ENCODE measurements at places on chromosomes 11 and 22.

GRCh38 chr11:2795491-2795991 lies 90.0 kb downstream of the CDKN1C start:
- DNase-seq, result no peak

DNA sequence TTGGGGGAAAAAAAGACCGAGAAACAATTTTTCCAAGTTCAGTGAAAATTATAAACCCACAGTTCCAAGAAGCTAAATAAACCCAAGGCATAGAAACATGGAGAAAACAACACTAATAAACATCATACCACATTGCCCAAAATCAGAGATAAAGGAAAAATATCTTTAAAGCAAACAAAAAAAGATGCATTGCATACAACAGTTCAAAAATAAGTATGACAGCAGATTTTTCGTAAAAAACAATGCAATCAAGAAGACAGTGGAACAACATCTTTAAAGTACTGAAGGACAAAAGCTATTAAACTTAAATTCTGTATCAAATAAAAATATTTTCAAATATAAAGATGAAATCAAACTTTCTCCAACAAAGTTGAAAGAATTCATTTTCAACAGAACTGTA lies 921.3 kb downstream of the METTL15 start:
- DNase-seq, result no peak

GRCh38 chr22:31790240-31790639 lies 36.4 kb downstream of the DEPDC5 start:
- DNase-seq, result no peak

DNA sequence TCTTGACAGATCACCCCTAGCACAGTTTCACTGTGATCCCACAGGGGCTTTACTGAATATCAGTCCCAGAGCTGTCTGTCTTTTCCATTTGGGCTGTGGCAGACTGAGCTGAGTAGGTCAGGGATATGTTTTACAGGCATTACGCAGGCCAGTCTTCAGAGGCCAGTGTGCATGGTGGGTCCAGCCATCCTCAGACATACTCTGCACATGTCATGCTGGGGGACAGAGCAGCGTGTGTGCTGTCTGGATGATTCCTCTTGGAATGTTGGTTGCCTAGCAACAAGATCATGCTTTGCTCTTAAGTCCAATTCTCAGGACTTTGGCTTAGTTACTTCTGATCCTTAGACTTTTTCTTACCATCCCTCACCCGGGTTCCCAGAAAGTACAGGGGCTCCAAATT lies 736.5 kb downstream of the DLG2 start:
- no peak for DNase-seq

DNA sequence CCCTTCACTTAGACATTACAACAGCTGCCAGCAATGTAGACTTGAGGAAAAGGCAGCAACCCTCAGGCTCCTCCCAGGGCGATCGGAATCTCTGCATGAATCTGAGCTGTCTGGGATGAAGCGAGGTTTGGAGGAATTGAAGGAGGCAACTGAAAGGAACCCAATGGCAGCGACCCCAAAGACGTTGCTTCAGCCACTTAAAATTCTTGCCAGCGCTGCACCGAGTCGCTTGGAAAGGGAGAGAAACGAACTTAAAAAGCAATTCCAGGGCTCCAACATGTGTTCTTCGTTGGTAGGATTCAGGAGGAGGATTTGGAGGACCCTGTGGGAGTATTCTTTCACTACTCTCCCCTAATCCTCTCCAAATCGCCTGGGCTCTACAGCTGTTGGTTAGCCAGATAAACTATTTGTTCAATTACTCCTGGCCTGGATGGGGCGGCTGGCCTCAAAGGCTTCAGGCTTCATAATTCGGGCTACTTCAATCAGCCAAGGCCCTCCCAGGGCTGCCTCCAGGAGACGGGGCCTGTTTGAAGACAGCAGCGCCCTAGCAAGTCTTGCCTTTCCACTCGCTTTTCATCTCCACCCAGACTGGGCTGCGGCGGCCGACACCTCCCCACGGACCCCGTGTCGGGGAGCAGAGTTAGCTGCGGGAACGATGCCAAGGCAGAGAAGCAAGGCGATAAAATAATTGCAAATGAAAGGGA lies 72.4 kb upstream of the TMEM45B start:
- no peak for DNase-seq

- no peak for DNase-seq
These were observed 12.2 kb upstream of the ADSL start for GRCh38 chr22:40334060-40334459.

DNA sequence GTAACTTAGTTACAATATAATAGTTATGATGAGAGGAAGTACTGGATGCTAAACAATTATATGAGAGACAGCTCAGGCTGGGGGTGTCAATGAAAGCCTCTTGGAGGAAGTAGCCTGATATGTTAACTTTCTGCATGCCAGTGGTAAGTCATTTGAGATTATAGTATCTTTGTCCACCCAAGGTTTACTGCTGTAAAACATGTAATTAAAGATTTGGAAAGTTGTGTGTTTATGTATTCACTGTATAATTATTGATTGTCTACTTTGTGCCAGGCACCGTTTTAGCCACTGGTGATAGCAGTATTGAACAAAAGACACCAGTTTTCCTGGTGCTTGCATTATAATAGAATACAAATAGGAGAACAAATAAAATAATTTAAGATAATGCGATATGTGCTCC lies 624 bp upstream of the DNAJB7 start:
- DNase-seq, result no peak

- no peak for DNase-seq
These were observed 538.1 kb downstream of the SOX6 start for GRCh38 chr11:15818132-15818842.

GRCh38 chr22:17063411-17064106 lies 21.2 kb upstream of the IL17RA start:
- no peak for DNase-seq

GRCh38 chr11:1817511-1817910 lies 17.3 kb upstream of the SYT8 start:
- no peak for DNase-seq

- DNase-seq, result no peak
These were observed at the start of gene PIM3 for GRCh38 chr22:49960159-49961004. Gene PIM3 (plus strand): TSS chr22:49960772. CDS start chr22:49960948, 176 bp downstream.

DNA sequence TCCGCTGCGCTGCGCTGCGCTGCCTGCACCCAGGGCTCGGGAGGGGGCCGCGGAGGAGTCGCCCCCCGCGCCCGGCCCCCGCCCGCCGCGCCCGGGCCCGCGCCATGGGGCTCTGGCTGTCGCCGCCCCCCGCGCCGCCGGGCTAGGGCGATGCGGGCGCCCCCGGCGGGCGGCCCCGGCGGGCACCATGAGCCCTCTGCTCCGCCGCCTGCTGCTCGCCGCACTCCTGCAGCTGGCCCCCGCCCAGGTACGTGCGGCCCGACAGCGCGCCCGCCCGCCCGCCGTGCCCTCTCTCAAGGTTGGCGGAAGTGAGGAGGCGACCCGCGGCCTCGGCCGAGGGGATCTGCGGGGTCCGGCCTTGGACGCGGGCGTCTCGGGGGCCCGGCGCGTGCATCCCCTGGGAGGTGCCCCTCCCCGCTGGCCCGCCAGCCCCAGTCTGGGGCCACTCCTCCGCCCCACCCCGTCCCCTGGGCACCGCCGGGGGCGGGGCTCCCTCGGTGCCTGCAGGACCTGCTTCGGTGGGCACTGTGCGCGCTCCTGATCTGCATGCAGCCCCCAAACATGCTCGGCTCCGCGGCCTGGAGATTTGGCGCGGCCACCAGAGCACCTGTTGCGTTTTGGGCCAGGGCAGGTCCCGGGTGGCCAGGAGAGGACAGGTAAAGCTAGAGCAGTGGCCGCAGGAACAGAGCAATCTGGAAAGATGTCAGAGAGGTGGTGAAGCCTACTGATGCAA lies 429 bp downstream of the VEGFB start:
- no peak for DNase-seq

DNA sequence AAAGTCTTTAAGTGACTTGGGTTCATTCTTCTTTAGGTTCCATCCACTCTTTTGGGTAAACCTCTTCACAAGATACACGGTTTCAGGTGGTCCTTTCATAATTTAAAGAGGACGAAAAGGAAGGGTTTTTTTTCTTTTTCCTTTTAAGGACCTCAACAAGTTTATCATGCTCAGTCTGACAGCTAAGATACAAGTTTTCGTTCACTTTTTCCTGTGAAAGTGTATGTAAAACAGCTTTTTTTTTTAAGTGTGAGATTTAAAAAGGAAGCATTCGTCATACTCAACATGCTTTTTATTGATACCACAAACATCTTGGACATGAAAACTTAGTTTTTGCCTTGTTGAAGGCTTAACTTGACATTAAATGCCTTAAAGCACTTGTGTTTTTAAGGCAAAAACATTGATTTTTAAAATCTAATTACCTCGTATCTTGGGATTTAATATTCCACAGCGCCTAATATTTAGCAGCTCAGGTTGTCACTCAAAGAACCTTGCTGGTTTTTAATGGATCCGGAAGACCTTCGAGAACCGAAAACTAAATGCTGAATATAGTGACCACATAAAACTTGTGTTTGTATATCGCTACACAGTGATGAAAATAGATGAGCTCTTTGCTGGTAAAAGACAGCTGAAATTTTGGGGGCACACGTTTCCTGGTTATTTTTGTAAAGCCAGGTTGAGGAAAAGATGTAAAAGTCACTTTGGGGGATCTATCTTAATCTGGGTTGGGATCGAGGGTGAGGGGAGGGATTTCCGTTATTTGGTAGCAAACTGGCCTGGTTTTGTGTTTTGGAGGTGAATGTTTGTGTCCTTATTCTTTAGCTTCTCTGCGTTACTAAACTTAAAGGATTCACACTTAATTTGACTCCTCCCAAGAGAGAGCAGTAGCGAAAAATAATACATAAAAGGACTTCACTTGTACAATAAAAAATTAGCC lies 2.3 kb downstream of the PCF11 start:
- DNase-seq, result no peak

- DNase-seq, result no peak
These were observed 36.1 kb downstream of the LIMK2 start for GRCh38 chr22:31248138-31248745.

- DNase-seq, result no peak
These were observed 7.6 kb upstream of the MS4A10 start for GRCh38 chr11:60777572-60777971.

DNA sequence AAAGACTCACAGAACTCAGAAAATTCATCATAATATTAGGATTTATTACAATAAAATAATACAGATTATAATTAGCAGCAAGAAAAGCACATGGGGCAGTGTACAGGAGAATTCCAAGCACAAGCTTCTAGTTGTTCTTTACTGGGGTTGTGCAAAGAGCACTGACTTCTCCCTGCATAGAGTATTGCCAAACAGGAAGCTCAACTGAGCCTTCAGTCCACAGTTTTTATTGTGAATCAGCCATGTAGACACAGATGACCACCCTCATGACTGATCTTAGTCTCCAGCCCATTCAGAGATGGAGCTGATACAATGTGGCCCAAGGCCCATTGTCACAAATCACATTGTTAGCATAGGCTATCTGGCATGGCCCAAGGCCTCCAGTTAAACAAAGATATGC lies 798.9 kb downstream of the KCNA4 start:
- no peak for DNase-seq

All from iPS DF 6.9 (cell line).